LHCN-M2 (cell line): ENCODE measurements at places on chromosomes 6 and 20.
A peak's percentile ranks its signal among the peaks of the same experiment; 100 is the strongest.

DNA sequence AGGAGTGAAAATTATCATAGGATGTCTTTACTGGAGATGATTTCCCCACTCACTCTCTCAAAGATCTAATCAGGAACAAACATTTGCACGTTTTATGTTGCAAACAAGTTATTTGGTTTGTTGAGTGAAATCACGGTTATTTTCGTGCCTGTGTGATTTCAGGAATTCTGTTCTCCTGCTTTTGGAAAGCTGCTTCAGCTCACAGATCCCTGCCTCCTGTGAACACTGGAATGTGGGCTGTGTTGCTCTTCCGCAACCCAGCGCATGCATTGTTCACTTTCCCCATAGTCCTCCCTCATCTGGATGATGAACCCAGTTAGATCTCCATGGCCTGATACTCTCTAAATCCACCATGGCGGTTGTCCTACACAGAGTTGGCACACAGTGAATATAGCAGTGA lies 91.0 kb downstream of the PLEKHG1 start:
- no peak for DNase-seq

- no peak for DNase-seq
Measured at GRCh38 chr6:38799529-38800184, 84.5 kb downstream of the DNAH8 start.

DNA sequence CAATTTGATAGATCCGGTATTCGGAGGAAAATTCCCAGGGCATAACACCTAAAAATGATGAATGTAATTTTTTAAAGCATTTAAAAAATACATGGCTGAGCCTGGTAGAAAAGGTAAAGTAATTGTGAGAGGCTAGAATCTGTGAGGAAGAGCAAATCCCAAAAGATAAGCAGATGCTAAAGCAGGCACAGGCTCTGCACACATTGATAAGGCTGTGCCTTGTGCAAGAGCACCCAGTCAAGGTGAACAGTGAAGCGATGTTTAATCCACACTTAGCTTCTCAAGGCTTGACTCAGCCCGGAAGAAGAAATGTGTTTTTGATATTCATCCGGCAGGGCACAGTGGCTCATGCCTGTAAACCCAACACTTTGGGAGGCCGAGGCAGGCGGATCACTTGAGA lies 5.1 kb upstream of the EPB41L2 start:
- DNase-seq, result no peak

- peak; percentile 51 for DNase-seq
Measured at GRCh38 chr20:53736122-53736756, 142.6 kb upstream of the ZNF217 start.

GRCh38 chr6:1562171-1562955 lies 47.4 kb upstream of the FOXC1 start:
- no peak for DNase-seq

DNA sequence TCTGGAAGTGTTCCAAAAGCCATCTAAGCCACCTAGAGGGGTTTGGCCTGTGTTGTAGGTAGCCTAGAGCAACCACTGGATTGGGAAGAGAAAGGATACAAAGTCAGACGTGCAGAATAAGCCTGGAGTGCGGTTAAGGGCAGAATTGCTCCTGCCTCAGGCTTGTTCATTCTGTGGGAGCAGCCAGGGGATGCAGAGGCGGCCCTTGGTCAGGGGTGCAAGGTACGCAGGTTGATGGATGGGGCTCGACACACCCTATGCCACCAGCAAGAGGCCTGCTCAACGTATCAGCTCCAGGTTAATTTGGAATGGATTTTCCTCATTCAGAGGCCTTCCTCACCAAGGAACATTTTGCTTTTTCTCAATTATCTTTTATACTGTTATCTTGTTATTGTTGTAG lies 129.8 kb downstream of the SLC23A2 start:
- DNase-seq, result no peak

DNA sequence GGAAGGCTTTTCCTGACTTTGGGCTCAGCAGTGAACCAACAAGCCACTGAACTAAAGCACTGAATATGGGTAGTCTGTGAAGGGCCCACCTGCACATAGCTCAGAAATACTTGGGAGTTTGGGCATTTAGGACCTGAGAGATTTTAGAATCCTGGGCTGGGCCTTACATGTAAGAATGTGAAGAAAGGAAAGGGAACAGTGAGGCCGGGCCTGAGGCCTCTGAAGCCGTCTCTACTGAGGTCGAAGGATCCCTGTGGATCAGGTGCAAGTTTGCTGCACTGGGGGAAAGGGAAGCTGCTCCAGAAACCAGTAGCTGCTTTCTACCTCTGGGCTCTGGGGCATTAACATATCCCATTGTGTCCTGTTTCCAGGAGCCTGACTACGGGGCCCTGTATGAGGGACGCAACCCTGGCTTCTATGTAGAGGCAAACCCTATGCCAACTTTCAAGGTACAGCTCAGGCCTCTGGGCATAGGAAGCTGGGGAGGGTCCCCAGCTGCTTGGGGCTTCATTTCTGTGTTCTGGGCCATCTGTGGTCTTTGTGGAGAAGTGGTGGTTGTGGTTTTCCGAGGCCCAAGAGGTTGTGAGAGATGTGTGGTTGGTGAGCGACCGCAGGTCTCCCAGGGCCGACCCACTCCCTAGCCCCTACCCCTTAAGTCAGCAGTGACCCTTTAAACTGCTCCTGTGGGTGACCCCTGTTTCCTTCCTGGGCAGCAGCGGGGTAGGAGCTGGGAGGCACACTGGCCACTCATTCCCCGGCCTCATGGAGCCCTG lies 30.3 kb downstream of the PLCG1 start:
- no peak for DNase-seq
